Type B pancreatic cell (in vitro differentiated cells): ENCODE measurements at places on chromosomes 3 and 15.
A peak's percentile ranks its signal among the peaks of the same experiment; 100 is the strongest.

GRCh38 chr3:141941093-141941492, 64.7 kb downstream of the ATP1B3 start:
- no peak for DNase-seq

GRCh38 chr3:123373474-123373987, 75.4 kb downstream of the ADCY5 start:
- no peak for DNase-seq

GRCh38 chr3:25144430-25144829, 283.6 kb upstream of the RARB start:
- DNase-seq, result no peak

GRCh38 chr3:83460052-83460451, 1498.7 kb upstream of the CADM2 start:
- no peak for DNase-seq

- DNase-seq, result no peak
These were observed 30.5 kb downstream of the OXSM start for GRCh38 chr3:25820366-25820765.

GRCh38 chr3:190099099-190099498, 21.6 kb downstream of the P3H2 start:
- DNase-seq, result no peak

DNA sequence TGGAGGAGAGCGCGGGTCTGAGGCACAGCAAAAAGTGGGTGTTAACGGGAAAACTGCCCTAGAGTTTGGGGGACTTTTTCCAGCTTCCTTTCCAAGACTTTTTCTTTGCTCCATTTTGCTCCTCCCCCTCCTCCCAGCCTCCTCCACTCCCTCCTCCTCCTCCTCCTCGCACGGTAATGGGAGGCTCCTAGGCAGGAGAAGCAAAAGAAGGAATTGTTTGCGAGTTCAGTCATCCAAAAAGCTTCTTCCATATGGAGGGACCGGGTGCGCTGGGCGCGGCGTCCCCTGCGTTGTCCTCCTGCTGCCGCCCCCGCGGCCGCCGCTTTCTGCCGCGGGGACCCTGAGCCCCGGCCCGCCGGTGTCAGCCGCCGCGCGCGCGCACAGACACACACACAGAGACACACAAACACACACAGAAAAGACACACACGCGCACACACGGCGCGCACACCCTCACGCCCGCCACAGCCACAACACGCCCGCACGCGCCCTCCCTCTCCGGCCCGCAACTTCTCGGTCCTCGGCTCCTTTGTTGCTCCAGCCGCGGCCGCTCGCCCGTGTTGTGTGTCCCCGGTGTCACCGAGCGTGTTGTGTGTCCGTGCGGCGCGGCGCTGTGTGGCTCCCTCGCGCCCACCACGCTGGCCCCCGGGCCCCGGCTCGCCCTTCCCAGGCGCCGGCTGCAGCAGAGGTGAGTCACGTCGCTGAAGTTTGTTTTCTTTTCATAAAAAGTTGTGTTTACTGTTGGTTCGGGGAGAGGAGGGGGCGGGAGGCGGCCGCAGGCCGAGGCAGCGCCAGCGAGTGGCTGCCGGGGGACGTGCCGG, at the start of gene BOC:
Gene BOC (plus strand): TSS at position 228 of the 820 bp plus-strand sequence. CDS start 38,246 bp downstream, outside the sequence.
- DNase-seq, result no peak

DNA sequence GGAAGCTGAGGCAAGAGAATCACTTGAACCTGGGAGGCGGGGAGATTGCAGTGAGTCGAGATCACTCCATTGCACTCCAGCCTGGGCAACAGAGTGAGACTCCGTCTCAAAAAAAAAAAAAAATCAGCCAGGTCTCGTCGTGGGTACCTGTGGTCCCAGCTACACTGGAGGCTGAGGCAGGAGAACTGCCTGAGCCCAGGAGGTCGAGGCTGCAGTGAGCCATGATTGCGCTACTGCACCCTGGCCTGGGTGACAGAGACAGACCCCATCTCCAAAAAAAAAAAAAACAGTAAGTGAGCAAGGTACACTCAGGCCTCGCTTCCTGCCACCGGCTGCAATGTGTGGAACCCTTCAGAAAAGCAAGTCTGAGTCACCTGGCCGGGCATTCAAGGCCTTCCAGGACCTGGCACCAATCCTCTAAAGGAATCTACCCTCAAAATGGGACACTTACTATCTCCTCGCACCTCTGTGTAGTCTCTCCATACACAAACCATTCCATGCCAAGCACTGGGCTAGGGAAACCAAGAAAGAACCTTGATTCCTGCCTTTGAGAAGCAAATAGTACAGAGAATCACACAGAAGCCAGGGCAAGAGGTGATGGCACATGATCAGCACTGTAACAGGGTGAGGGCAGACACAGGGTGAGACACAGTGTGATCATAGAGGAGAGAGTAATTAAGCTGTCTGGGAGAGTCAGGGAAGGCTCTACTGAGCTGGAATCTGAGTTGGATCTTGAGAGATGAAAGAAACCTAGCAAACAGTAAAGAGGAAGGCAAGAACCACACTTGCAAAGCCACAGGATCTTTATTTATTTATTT, 9.7 kb downstream of the SCAMP2 start:
- DNase-seq, result no peak

- no peak for DNase-seq
These were observed 17.6 kb upstream of the PLA2G4E start for GRCh38 chr15:42038401-42038800.

GRCh38 chr3:127027811-127028548, 45.1 kb downstream of the PLXNA1 start:
- DNase-seq, result no peak

GRCh38 chr3:71067977-71068654, 515.4 kb downstream of the FOXP1 start:
- DNase-seq, result no peak

DNA sequence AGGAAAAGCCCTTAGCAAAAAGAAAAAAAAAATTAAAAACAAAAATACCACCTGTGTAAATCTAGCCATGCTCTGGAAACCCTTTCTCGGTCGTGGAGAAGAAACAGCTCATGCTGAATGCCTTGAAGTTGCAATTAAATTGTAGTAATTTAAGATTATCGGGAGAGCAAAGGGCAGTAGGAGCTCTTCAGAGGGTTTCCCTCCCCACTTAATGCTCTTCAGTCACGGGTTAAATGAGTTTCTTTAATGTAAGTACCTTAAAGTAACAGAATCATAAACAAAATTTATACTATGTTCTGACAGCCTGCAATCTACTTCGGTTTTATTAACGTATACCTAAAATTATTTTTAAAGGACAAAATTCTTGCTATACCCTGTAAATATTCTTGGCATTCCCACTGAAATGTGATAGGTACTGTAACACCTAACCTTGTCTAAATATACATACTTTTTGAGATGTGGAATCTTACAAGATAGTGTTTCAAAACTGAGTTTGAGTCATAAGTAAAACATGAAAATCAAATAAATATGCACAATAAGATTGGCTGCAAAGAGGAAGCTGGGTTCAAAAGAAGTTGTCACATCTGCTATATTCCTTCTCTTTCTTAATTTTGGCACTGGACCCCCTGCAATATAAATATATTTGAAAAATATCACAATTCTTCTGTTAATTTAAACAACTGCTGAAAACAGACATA, 5.3 kb downstream of the FOXP1 start:
- no peak for DNase-seq

- peak; percentile 49 for DNase-seq
These were observed 44.0 kb downstream of the ANP32A start for GRCh38 chr15:68776477-68777270.

DNA sequence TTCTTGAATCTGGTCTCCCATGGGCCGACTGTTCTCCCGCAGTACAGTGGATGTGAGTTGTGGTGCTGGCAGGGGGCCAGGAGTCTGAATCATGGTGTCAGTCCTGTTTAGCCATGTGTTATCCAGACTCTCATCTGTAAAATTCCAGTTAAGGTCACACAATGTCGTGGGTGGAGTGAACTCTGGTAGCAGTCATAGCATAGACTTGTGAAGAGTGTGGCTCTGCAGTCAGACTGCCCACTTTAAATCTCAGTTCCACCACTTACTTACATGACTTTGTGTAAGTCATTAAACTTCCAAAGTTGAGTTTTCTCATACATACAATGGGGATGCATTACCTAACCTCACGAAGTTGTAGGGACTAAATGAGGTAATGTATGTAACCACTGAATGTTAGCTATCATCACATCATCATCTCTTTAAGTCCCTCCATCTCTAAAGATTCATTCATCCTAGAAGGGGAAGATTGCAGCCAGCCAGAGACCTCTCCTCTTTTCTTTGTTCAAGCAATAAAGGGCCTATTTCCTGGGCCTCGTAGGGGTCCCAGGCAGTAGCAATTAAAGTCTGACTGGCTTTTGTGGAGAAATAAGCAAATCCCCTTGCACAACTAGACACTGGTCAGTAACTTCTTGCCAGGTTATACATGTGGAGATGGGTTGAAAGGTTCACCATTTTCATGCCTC, 93.9 kb downstream of the PCCB start:
- DNase-seq, result no peak

DNA sequence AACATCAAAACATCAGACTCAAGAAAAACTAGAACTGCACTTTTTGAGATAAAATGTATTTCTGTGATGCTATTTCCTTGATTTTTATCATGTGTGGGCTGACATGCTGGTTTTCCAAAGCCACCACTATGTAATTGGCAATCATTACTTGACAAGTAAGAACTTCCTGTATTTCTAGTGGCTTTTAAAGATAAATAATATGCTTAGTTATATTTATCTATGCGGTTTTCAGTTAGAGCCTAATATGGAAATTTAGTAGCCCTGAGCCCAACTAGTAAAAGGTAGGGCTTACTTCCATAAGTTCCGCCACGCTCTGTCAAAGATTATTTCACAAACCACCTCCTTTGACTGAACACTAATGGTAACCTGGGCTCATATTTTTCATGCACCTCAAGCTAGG, 91.6 kb downstream of the PPARG start:
- no peak for DNase-seq

DNA sequence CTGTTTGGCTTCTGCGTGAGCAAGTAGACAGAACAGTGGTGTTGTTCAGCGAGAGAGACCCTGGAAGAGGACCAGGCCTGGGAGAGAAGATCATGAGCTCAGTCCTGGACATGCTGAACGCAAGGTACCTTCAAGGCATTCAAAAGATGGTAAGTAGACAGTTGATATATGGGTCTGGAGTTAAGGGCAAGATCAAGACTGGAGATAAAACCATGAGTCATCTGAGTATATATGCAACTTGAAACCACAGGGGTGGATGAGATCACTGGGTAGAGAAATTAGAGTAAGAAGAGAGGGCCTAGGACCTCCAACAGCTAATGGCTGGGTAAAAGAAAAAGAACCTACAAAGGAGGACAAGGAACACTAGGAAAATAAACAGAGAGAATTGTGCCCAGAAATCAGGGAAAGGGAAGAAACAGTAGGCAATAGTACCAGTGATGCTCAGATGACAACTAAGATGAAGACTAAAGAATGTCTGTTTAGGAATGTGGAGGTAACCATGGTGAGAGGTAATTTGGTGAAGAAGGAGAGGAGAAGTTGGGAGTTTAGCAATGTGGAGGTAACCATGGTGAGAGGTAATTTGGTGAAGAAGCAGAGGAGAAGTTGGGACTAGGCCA, 343.2 kb upstream of the ADAMTS9 start:
- DNase-seq, result no peak

DNA sequence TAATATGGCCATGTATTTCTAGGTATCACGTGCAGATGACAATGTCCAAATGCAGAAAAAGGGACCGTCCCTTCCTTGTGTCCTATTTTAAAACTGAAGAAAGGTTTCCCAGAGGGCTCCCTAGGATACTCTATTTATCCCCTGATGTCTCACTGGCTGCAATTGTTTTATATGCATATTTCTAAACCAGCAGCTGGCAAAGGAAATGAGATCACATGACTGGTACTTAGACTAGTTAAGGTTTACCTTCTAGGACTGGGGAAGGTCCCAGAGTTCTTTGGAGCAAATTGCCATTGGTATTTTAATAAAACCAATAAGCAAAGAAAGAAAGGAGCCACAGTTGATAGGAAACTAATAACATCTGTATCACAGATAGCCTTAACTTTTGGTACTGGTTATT, 29.5 kb downstream of the GTF2E1 start:
- DNase-seq, result no peak

DNA sequence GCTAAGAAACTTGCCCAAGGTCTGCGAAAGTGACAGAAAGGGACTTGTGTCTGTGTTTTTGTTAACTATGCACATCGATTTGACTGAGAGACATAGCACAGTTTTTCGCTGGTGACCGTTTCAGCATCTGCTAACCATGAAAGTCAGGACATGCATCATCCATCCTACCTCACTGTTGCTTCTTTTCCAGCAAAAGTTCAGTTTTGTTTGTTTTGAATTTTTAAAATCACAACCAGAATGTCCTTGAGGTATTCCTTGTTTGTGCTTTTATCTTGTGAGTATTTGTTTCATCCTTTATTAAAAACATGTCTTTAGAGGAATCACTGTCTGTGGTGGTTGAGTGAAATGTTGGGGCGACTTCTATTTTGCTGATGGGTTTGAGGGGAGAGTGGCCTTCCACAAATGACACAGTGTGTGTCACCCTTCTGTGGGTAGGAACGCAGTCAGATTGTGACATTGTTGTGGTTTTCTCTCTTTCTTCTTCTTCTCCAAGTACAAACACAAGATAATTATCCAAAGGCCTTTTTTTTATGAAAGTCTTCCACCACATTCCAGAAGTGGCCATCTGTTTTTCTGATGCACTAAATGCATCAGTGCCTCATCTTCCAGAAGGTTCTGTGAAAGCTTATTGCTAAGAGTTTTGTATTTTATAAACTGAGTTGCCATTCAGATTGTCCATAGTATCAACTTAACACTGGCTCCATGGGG, 214.4 kb upstream of the NR2E3 start:
- no peak for DNase-seq

- no peak for DNase-seq
These were observed 307.8 kb upstream of the TPRG1 start for GRCh38 chr3:188863999-188864406.

GRCh38 chr15:73683777-73684580, at the start of gene CD276:
TSS of gene CD276 (plus strand) at chr15:73684383. CDS start at chr15:73699640, 15,257 bp downstream.
- DNase-seq, result peak; percentile 75

DNA sequence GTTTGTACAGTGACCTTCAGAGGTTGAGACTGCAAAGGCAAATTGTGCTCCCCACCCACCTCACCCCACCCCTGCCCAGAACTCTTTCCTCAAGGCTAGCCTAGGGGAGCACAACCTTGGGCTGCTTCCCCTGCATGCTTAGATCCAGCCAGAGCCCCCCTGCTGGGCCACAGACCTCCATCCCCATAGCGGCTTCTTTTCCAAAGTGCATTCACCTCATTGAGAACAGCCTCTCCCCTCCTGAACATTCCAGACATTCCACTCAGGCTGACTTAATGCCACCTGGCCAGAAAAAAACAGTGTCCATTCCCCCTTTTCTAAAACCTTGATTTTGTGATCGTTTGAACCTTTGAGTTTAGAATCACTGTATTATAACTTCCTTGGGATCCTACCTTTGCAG, 124.4 kb upstream of the TOPAZ1 start:
- DNase-seq, result no peak

- no peak for DNase-seq
These were observed 7.9 kb upstream of the OR4F6 start for GRCh38 chr15:101795455-101795854.

DNA sequence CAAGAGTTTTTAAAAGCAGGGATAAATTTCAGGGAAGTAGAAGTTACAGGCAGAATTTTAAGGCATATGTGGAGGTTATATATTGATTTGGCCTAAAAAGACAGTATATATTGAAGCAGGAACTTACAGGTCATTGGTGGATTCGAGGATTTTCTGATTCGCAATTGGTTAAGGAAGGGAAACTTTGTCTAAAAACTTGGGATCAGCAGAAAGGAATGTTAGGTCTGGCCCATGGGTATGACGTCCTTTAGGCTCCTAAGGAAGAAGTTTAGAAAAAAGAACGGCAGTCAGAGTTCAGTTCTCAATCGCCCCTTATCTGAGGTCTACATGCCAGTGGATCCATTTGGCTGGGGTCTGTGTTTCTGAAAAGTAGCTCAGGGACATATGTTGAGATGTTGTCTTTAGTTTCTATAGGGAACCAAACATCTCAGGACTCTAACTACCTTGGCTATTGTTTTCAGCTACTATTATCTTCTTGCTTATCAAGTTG, 33.2 kb upstream of the ACP3 start:
- DNase-seq, result no peak
